IPS DF 6.9 (cell line): ENCODE measurements at places on chromosomes 3 and 15.

- DNase-seq, result no peak
Measured at GRCh38 chr3:50549226-50549625, 18.3 kb downstream of the C3orf18 start.

GRCh38 chr3:97089621-97090020 lies 275.2 kb downstream of the EPHA6 start:
- DNase-seq, result no peak

GRCh38 chr3:152486364-152486763 lies 217.6 kb downstream of the MBNL1 start:
- no peak for DNase-seq

- no peak for DNase-seq
Measured at GRCh38 chr3:27590437-27591298, 106.5 kb upstream of the SLC4A7 start.

DNA sequence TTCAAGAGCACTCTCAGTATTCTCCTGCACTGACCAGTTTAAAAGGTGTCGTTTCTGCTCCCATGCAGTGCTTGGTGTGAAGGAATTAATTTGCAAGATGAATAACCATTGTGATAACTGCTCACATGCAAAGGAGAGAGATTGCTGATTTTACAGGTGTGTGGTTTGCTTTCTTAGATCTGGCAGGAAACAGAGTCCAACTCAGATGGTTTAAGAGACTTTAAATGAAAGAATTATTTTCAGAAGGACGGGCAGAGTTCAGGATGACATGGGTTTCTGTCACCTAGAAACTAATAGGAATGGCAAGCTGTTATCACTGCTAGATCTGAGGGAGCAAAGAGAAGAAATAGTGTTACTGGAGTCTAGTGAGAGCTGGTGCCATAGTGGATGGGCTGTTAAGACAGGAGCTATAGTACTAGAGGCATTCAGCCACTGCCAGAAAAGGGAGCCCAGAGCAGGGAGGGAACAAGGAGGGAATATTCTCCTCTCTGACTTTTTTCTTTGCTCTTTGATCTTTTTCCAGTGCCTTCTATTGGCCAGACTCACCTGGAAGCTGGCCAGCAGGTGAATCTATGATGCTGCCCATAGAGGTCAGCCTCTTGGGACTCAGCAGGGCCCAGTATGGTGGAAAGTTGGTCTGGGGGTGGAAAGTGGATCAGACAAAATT lies 14.9 kb downstream of the ATXN7 start:
- no peak for DNase-seq

DNA sequence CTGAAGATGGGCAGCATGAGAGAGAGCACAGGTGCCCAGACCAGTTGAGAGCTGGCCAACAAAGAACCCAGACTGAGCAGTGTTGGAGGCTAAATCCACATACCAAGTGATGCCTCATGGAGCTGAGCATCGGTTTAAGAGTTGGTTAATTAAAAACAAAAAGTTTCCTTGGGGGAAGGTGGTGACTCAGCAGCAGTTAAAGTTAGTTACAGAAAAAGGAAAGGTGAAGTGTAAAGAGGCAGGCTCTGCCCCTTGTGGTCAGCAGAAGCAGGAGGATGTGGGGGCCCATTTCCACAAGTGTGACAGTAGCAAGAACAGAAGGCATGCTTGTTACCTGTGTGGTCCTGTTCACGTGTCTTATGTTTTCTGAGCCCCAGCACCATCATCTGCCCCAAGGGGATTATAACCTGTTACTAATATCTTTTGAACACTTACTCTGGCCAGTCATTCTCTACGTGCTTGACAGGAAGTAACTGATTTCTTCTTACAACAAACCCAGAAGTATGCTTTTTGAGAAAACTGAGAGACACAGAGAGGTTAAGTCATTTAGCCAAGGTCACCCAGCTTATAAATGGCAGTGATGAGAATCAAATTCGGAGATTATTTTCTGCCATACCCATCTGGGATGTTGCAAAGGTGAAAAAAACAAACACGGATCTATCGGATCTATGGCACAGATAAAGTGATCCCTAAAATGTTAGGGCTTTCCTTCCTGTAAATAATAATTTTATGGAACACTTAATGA lies 91.0 kb downstream of the EPHB1 start:
- DNase-seq, result no peak

GRCh38 chr3:16807391-16807790 lies 77.4 kb upstream of the PLCL2 start:
- DNase-seq, result no peak

DNA sequence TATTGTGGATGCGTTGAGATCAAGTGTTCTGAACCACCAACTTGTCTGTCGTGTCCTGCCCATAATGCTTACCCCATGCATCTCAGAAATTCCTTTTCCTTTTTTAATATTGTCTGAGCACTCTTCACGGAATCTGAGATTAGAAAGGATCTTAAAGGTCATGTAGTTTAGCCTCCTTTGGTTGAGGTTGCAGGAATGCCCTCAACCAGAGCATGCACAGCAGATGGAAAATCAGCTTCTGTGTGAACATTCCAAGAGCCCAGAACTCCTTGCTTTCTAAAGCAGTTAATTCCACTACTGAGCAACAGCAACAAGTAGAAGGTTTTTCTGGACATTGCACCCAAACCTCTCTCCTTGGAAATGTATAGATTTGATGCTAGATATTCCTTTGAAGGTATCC lies 153.7 kb downstream of the TPRG1 start:
- DNase-seq, result no peak

- DNase-seq, result no peak
Measured at GRCh38 chr3:197343656-197344408, 45.4 kb upstream of the DLG1 start.

DNA sequence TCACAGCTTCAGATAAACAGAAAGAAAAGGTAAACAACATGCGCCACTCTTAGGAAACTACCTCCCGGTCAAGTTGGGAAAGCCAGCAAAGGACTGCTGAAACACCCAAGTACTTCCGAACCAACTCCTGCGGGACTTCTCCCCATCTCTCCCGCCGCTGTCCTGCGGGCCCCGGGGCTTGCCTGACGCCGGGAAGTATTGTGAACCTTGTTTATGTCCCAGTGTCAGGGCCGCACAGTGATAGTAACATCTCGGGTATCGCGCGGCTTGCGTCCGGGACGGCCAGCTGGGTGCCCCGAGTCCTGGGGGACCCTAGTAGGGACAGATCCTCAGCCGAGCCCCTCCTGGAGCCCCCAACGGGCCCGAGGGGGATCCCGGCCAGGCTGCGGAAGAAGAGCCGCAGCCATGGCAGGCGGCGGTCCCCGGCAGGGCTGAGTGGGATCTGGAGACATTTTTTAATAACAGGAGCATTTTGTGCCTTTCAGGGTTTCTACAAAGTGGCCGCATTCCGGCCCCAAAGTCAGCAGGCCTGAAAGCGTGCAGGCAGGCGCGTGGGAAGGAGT lies 756 bp downstream of the CLPX start:
- no peak for DNase-seq

DNA sequence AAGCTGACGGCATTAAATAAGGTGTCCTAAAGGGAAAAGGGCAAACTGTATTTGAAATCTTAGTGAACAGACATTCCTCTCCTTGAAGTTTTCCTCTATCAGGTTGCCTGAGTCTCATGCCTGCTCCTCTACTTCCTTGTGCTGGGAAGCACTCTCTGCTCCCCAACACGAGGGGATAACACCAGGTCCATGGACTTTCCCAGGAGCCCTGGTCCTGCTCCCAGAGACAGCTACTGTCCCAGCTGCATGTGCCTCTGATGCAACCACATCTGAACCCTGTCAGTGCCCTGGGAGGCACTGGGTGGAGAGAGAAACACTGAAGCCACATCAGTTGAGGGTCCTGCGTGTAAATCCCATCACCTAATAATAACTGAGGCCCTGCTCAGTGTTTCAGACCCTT lies 7.4 kb downstream of the TLR9 start:
- no peak for DNase-seq

DNA sequence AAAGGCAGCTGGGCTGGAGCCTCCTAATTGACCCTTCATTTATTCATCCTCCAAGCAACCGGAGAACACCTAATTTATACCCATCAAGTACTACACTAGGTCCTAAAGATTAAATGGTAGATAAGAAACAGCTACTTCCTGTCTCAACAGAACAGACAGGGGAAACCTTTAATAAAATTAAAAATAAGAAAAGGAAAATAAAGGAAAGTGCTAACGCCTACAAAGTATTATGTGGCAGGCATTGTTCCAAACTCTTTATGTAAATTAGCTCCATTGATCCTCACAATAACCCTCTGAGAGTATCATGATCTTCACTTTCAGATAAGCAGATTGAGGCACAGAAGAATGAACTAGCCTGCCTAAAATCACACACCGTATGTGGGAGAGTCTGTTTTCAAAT lies 139.5 kb downstream of the CNTN6 start:
- DNase-seq, result no peak

DNA sequence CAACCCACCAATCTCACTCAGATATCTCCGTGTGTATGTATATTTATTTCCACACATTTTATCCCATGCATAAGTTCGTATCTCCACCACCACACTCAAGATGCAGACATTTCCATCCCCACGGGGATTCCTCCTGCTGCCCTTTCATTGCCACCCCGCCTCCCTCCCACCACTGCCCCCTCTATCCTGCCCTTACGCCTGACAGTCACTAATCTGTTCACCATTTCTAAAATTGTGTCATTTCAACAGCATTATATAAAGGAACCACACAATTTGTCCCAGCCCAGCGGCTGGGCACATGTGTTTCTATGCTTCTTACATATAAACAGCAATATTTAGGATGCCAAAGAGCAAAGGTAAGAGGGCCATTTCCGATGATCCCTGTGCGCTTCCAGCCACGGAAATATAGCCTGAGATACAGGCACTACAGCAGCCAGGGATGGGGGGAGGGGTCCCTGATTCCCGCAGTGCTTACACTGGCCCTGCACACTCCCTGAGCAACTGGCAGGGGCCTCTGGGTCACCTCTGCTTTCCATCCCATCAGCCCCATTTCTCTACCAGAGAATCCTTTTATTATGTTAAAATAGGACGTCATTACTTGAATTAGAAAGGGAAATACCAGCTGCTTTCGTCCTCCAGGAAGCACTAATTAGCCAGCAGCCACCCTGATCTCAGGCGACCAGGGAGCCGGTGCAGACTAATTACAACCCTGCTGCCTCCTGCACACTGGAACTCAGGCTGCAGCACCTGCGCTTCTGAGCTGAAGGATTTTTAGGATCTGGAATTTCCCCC lies 372.0 kb upstream of the ATP10A start:
- peak; percentile 60 for DNase-seq

DNA sequence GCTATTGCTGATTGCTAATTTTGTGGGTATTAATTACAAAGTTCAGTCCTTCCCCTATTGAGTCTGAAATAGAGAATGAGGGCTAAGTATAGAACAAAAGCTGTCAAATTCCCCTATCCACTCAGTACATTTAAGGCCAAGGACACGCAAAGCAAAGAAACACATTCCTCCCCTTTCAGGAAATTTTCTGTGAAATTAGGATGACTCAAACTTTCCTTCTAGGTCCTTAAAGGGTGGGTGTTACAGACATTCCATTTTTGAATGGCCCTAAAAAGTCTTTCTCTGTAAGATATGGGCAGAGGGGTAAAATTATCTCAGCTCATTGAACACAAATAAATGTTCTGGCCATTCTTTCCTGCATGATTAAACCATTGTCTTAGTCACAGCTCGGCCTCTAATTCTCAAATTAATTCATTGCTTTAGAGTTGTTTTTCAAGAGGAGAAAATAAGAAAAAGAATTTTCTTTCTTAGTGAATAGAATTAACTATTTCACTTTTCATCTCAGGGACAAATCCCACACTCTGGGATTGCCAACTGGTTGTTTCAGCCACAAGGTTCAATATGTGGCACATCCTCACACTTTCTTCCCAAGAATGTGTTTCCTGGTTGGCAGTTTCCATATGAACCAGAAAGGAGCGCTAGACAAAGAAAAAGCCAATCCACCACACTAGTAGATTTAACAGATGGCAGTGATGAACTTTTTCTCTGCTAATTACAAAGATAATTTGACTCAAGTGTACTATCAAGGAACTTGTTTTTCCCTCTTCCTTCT lies 424.1 kb downstream of the ZNF385D start:
- no peak for DNase-seq

- DNase-seq, result no peak
Measured at GRCh38 chr3:169454823-169455222, 208.7 kb downstream of the MECOM start.

- DNase-seq, result no peak
Measured at GRCh38 chr3:134694466-134694865, 43.6 kb upstream of the KY start.

DNA sequence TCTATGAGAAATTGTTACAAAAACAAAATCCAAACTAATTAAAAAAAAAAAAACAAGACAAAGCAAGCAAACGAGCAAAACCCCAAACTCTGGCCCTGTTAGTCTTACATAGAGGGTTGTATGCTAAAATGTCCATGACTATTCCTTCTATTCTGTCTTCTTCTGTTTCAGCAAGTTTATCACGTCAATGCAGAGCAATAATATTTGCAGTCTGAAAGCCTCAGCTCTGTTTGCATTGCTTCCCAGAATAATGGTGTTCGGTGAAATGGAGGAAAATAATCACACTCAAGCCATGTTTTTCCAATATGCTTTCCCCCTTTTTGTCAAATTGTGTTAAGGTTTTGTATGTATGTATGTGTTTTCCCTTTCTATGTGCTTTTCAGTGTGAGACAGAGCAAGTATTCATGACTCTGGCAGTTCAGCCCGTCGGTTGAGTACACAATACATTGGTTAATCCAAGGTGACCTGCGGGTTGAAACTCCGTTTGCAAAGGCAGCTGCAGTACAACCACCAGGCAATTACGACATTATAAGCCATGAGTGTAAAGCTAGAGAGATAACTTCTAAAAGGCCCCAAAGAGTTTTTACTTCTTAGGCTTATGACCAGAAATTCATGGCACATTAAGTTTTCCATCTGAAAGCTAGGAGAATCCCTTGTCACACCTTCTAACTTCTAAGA lies 34.9 kb upstream of the MAGI1 start:
- DNase-seq, result no peak
